ENCODE measurements at places on chromosomes 5 and 9.
A peak's percentile ranks its signal among the peaks of the same experiment; 100 is the strongest.

- DNase-seq, result peak; percentile 46
- peaks cover 92% of the 10 kb centered on the region for H3K27me3 ChIP-seq
- H3K4me1 ChIP-seq, result peaks cover 40% of the 10 kb centered on the region
- no peak within 1 kb of the TSS for H3K27ac ChIP-seq
- peak within 1 kb of the TSS; percentile 27 for H3K4me3 ChIP-seq
- no peaks in the 10 kb centered on the region for H3K36me3 ChIP-seq
These were observed at the start of the genes EIF4E1B and SNCB for GRCh38 chr5:176629853-176630680. Gene EIF4E1B (plus strand): TSS chr5:176630675. CDS start chr5:176642788, 12,113 bp downstream. Gene SNCB (minus strand): TSS chr5:176630534. CDS start chr5:176629654, 880 bp downstream.

GRCh38 chr5:27313549-27313948 lies 275.2 kb upstream of the CDH9 start:
- no peak overlapping the region for H3K27ac ChIP-seq
- no peaks in the 10 kb centered on the region for H3K4me1 ChIP-seq
- no peaks in the 10 kb centered on the region for H3K27me3 ChIP-seq
- H3K36me3 ChIP-seq, result no peaks in the 10 kb centered on the region
- DNase-seq, result no peak

- H3K4me3 ChIP-seq, result no peak overlapping the region
- no peak for DNase-seq
- H3K27me3 ChIP-seq, result no peaks in the 10 kb centered on the region
- H3K27ac ChIP-seq, result no peak overlapping the region
- H3K4me1 ChIP-seq, result no peaks in the 10 kb centered on the region
- H3K36me3 ChIP-seq, result no peaks in the 10 kb centered on the region
These were observed 411.6 kb downstream of the BNC2 start for GRCh38 chr9:16458696-16459420.

GRCh38 chr9:100577776-100578448 lies at the start of gene CAVIN4:
Gene CAVIN4 (plus strand): TSS chr9:100578079. CDS start chr9:100578144, 65 bp downstream.
- no peaks in the 10 kb centered on the region for H3K36me3 ChIP-seq
- H3K27ac ChIP-seq, result no peak within 1 kb of the TSS
- DNase-seq, result no peak
- H3K27me3 ChIP-seq, result no peaks in the 10 kb centered on the region
- no peak within 1 kb of the TSS for H3K4me3 ChIP-seq

GRCh38 chr9:5529683-5530221 lies 19.4 kb downstream of the PDCD1LG2 start:
- no peaks in the 10 kb centered on the region for H3K36me3 ChIP-seq
- no peak for DNase-seq
- no peak overlapping the region for H3K4me3 ChIP-seq
- no peak overlapping the region for H3K27ac ChIP-seq
- H3K4me1 ChIP-seq, result no peaks in the 10 kb centered on the region
- H3K27me3 ChIP-seq, result no peaks in the 10 kb centered on the region

DNA sequence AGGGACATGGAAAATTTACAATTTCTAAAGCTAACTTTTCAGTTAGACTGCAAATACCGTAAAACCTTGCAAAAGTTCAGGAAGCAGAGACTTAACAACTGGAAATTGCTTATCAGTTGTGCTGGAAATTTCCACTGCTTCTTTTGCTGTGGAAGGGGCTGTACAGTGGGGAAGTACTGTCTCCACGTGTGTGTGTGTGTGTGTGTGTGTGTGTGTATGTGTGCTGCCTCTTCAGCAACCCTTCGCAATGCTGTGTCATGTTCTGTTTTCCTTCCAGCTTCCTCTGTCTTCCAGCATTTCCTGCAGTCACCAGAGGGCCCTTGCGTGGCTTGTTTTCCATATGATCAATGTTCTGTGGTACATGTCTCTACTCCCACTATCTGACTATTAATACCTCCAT lies 87.5 kb upstream of the RANBP3L start:
- no peaks in the 10 kb centered on the region for H3K36me3 ChIP-seq
- no peaks in the 10 kb centered on the region for H3K27me3 ChIP-seq
- no peak overlapping the region for H3K4me3 ChIP-seq
- DNase-seq, result no peak
- H3K27ac ChIP-seq, result no peak overlapping the region
- H3K4me1 ChIP-seq, result no peaks in the 10 kb centered on the region

All from Calu3 (cell line).